Activated CD8-positive, alpha-beta memory T cell treated with anti-CD3 and anti-CD28 coated beads, Interleukin-2, amount 50 U/mL, for 48 hours (primary cell): ENCODE measurements at places on chromosomes 11 and 22.

- no peak for DNase-seq
Measured at GRCh38 chr22:36369004-36369921, 18.5 kb downstream of the MYH9 start.

- DNase-seq: no peak
Measured at GRCh38 chr11:2684581-2684980, 15.2 kb downstream of the KCNQ1OT1 start.

- no peak for DNase-seq
Measured at GRCh38 chr11:57230316-57230715, 6.7 kb downstream of the APLNR start.

DNA sequence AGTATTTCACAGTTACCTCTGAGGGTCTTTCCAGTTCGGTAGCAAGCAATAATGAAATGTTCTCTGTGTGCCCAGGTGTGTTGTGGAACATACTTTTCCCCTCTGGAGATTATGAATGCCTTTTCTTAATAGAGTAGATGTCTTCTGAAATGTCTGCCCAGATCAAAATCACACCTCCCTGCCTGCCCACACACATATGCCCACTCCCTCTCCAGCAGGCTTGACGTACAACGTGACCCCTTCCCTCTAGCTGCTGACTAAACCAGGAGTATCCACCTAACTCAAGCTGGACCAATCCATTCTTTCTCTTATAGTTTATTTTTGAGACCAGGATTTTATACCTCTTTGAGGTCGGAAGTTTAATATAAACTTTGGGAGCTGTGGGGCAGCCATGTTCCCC, 48.7 kb downstream of the ME3 start:
- no peak for DNase-seq

GRCh38 chr11:88327061-88327460, 10.5 kb downstream of the CTSC start:
- DNase-seq: no peak

DNA sequence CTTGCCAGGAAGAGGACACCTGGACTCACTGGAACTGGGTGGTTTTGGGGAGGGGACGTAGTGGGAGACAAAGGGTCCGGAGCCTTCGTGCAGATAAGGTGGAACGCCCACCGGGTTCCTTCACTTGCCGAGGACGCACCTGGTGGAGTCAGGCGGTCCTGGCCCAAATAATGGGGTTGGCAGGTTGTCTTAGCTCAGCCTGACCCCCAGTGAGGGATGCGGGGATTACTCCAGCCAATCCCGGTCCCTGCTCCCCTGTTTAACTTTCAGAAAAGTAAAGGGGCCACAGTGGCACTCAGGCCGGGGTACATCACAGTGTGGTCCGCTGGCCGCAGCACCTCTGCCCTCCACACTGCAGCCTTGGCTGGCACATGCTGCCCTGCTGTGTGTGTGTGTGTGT, 18.0 kb downstream of the A4GALT start:
- DNase-seq: no peak

- peak; percentile 97 for DNase-seq
Measured at GRCh38 chr22:41446639-41447434, at the start of gene TOB2. Gene TOB2, minus strand, starts transcription at chr22:41446801. Its CDS starts 9,456 bp downstream, at chr22:41437345.

DNA sequence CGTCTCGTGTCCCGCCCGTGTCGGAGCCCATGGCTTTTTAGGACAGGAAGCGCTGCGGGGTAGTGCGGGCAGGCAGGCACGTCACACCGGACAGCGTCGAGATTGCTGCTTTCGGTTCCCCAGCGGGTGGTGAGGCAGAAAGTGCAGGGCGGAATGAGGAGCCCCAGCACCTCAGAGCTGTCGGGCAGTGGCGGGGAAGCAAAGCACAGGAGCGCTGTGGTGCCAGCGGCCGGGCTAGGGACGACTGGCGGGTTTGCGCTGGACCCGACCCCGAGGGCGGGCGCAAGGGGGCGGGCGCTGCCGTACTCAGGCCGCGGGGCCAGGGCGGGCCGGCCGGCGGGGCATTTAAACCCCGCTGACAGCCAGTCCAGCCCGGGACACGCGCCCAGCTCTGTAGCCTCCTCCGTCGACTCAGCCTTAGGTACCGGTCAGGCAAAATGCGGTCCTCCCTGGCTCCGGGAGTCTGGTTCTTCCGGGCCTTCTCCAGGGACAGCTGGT, at the start of gene SLC37A2:
SLC37A2 (plus strand) TSS at position 375 of the 498 bp plus-strand sequence; CDS start at position 438, 63 bp downstream.
- DNase-seq: peak; percentile 74

GRCh38 chr11:60891103-60891741, 15.2 kb downstream of the PRPF19 start:
- no peak for DNase-seq

GRCh38 chr11:2518983-2519340, 74.2 kb downstream of the KCNQ1 start:
- peak; percentile 28 for DNase-seq
